ENCODE measurements at places on chromosomes 16 and 17.

DNA sequence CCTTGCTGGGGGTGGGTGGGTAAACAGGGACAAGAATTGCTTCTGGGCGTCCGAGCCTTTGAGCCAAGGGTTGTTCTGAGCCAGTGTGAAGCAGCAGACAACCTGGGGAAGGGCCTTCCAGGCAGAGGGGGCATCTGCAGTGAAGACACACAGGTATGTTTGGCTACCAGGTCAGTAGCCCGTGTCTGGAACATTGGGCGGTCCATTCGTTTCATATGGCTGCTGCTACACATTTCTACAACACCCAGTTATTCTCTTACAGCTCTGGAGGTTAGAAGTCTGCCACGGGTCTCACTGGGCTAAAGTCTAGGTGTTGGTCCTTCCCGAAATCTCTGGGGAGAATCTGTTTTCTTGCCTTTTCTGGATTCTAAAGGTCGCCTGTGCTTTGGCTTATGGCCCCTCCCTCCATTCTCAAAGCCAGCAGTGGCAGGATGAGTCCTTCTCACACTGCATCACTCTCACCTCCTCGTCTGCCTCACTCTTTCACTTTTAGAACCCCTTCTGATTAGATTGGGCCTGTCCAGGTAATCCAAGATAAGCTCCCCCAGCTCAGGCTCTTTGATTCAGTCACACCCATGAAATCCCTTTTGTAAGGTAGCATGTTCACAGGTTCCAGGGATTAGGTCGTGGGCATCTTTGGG, 136.1 kb downstream of the CLEC16A start:
- no peak for DNase-seq

GRCh38 chr17:80946449-80946848, 45.2 kb upstream of the CHMP6 start:
- no peak for DNase-seq

DNA sequence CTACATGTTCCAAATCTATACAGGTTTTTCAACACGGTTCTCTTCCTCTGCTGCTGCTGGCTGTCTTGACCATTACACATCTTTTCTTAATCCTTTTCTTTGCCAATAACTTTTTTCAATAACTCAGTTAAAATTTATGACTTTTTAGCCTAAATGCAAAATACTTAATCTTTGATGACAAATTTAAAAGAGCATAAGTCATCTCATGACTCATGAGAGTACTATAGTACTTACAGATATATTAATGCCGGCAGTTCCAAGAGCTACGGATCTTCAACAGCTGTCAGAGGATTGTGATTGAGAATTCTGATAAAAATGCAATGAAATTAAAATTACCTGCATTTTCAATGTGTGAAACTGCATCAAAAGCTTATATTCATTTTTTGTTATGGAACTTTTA, 105.5 kb downstream of the KPNA2 start:
- no peak for DNase-seq

DNA sequence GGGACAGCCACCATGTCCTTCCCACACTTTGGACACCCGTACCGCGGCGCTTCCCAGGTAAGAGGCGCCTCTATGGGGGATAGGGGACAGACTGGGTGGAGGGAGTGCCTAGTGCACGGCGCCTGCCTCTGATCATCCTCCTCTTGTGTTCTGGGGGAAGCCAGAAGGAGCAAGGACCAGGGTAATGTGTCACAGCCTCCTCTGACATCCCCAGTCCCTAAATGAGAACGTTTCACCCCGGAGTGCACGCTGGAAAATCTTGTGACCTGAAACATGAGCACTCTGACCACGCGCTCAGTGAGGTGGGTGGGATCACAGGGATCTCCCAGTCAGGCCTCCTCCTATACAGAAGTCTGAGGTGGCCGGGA, 1.1 kb downstream of the IRX6 start:
- DNase-seq: no peak

GRCh38 chr16:74450236-74450635, 29.0 kb upstream of the CLEC18B start:
- no peak for DNase-seq

DNA sequence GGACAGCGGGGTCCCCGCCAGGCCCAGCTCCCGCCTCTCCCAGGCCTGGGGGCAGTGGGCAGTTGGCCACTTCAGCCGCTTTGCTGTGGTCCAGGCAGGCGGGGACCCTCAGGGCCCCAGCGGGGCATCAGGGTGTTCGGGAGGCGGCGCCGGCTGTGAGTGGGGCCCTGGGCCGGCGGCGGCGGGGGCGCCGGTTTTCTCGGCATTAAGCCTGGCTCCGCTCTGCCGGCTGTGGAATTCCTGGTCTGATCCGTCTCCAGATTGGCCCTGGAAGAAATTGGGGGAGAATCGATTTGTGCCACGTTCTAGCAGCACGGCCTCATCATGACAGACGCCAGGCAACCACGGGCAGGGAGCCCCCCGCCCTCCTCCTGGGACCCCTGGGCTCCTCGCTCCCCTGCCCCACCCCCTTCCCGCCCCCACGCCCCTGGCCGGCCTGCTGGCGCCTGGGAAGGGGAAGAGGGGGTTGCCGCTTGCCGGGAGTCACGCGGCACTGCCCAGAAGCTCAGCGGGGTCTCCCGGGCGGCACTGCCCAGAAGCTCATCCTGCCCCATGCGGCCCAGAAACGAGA, 28.6 kb upstream of the SSTR5 start:
- no peak for DNase-seq

DNA sequence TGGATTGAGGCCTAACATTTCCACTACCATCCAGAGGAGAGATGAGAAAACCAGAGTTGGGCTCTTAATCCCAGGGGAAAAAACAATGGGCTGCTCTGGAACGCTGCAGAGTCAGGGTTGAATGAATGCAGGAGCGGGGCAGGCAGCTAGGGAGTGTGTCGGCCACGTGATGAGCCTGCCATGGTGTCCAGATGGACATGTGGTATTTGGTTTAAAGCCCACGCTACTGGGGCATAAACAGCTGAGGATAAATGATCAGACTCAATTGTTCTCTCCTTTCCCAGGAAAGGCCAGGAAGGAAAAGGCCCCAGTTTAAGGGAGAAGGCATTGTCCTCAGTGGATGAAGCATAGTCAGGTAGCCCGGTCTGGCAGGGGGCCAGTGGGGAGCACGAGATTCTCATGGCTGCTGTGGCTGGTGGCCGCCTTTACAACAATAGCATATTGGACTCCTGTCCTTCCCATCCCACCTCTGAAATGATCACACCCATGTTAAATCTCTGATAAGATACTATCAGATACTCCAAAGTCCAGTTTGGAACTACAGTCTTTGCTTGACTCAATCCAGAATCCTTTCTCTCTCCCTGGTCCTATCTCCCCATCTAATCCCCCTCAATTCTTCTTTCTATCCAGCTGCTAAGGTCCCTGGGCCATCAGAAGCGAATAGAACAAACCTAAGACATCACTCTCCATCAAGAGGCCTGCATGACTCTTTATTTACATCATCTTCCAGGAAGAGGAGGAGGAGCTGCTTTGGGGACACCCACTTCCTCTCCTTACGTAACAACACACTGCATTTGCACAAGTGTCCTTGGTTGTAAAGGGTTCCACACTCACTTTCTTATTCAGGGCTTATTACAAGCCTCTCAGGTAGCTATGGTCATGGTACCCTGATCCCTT, 20.4 kb downstream of the CA4 start:
- DNase-seq: no peak

DNA sequence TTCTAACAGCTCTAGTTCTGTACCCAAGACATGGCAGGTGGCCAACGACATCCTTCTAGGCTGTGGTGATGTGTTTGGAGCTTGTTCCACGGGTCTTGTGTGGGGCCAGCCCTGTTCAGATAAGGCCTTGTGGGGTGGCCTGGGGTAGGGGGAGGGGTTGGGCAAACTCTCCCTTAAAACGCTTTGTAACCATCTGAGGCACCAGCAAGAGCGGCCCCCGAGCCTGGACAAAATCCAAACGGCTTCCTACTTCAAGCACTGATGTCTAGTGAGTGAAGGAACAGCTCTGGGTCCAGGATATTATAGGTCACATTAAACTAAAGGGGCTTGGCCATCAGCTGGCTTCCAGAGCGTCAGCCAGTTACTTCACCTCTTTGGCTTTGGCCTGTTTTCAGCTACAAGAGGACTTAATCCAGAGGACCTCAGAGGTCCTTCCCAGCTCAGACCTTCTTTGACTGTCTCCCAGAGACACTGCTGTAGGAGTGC, 11.9 kb downstream of the SERPINF1 start:
- DNase-seq: no peak

- DNase-seq: no peak
These were observed 133.2 kb upstream of the AXIN2 start for GRCh38 chr17:65694601-65695000.

GRCh38 chr16:57962756-57963155, 8.2 kb downstream of the CNGB1 start:
- no peak for DNase-seq

- no peak for DNase-seq
These were observed 22.7 kb downstream of the ZNF469 start for GRCh38 chr16:88405216-88406060.

DNA sequence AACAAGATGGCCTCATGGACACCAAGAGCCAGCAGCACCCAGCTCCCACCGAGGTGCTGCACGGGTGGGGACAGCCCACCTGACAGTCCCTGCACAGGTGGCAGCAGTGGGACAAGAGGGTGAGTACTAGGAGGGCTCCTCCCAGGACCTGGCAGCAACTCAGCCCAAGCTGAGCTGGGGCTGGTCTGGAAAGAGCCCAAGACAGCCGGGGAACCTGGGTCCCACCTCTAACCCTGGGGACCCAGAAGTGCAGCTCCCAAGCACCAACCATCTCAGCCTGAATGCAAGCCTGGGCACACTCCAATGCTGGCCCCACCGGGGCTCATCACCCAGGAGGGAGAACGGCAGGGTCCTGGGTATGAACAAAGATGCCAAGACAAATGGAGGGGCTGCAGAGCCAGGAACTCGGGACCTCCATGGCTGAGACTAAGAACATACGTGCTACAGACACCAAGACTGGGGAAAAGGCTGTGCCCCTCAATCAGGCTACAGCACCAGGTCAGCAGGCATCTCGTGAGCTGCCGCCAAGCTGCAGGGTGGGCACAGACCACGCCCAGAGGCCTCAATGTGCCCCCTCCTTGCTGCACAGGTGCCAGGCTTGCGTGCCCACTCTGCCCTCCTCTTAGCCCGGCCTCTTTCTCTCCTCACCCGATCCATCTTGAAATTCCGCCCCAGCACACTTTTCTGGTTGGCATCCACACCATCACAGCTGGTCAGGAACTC, 37.5 kb upstream of the GSG1L start:
- DNase-seq: no peak

DNA sequence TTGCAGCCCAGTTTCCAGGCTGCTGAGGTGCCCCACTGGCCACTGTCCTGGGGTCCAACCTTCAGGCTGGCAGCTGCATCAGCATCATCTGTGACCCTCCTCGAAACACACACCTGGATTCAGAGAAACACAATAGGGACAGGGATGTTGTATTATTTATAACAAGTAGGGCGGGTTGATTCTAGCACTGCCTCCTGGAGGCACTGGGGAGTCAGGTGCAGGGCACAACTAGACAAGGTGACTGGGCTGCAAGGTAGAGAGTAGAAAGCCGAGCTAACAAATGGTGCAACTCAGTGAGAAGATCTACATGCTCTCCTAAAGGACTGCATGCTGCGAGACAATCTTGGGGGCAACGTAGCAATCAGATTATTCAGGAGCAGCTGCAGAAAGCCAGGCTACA, 317.3 kb downstream of the SLC39A11 start:
- no peak for DNase-seq

DNA sequence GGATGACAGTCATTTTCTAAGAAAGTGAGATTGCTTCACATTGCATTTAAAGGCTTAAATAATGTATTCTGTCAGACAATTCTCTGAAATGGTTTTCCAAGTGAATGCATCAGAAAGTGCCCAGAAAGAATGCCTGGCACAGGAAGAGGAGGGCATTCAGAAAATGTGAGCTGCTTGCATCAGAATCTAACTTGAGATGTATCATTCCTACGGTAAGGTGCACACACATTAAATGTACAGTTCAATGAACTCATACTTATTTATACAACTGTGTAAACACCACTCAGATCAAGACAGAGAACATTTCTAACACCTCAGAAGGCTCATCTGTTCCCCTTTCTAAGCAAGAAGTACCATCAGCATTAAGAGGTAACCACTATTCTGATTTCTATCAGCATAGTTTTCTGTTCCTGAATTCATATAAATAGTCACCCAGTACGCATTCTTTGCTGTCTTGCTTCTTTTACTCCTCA, 638.0 kb downstream of the MAF start:
- DNase-seq: no peak

GRCh38 chr16:50950955-50951354, 200.1 kb downstream of the SALL1 start:
- DNase-seq: no peak

All from CD8-positive, alpha-beta T cell (primary cell).